ENCODE measurements at places on chromosomes 1 and 21. TPM values are rescaled to one million over a fixed set of nuclear protein-coding genes. Genes with fewer than 3 reads are reported as not detected.

Gene IL19
- total RNA-seq = not detected

Gene CRYAA
- not detected for total RNA-seq

Gene GUCA2B
- total RNA-seq = not detected

Gene CELF3
- total RNA-seq = not detected

Gene C1orf87
- total RNA-seq = not detected

Gene ALX3
- not detected for total RNA-seq

Gene C1orf226
- total RNA-seq = 14.1 TPM

Gene PTAFR
- total RNA-seq = 2.5 TPM

Gene PERM1
- total RNA-seq = not detected

Gene NOC2L
- total RNA-seq = 107 TPM

Gene AMY1A
- total RNA-seq = not detected

Gene ATP1A2
- total RNA-seq = not detected

Gene FMO5
- 1.0 TPM for total RNA-seq

Gene DCDC2B
- not detected for total RNA-seq

Gene KCNJ9
- not detected for total RNA-seq

Gene PCP4L1
- total RNA-seq = not detected

Gene CCDC17
- total RNA-seq = 8.3 TPM

Gene C4BPA
- total RNA-seq = 1.0 TPM

Gene FAM229A
- total RNA-seq = 7.3 TPM

Gene RBP7
- total RNA-seq = 0.83 TPM

Gene USH2A
- not detected for total RNA-seq

Gene SLC44A3
- total RNA-seq = 32.0 TPM

Gene CAMK2N1
- 66.0 TPM for total RNA-seq

Gene DCST2
- total RNA-seq = 1.4 TPM

Gene ANKRD35
- total RNA-seq = 0.22 TPM

Gene RNU1-3
- 1,905 TPM for total RNA-seq

Gene ZBTB8B
- 0.32 TPM for total RNA-seq

Gene REN
- total RNA-seq = not detected

Gene SH3BGR
- 3.2 TPM for total RNA-seq

Gene TMEM59
- total RNA-seq = 346 TPM

Gene AKNAD1
- not detected for total RNA-seq

Gene PYGO2
- total RNA-seq = 45.6 TPM

Gene DNAI4
- 6.0 TPM for total RNA-seq

Gene ARHGEF10L
- 19.6 TPM for total RNA-seq

Gene RGS8
- not detected for total RNA-seq

Gene LCE1E
- total RNA-seq = not detected

Gene OLFML3
- not detected for total RNA-seq

Gene CLDN14
- total RNA-seq = not detected

Gene PCSK9
- total RNA-seq = 31.8 TPM

Gene HES4
- total RNA-seq = 51.3 TPM

Gene AIM2
- total RNA-seq = not detected

Gene INKA2
- total RNA-seq = 0.07 TPM

Gene PRAMEF14
- not detected for total RNA-seq

Gene HPCA
- total RNA-seq = not detected

Gene XCL2
- total RNA-seq = not detected

Measured in Calu3 (cell line).